ENCODE measurements at places on chromosomes 6 and 20. TPM values are rescaled to one million over a fixed set of nuclear protein-coding genes. Genes with fewer than 3 reads are reported as not detected.

The LGSN gene
- under 0.01 TPM for total RNA-seq

The MED20 gene
- 13.6 TPM for total RNA-seq

The HTR1E gene
- total RNA-seq: 3.7 TPM

The SLC17A3 gene
- total RNA-seq: not detected

The SLC26A8 gene
- total RNA-seq: 9.0 TPM
